ENCODE measurements at places on chromosomes 1 and 21.

DNA sequence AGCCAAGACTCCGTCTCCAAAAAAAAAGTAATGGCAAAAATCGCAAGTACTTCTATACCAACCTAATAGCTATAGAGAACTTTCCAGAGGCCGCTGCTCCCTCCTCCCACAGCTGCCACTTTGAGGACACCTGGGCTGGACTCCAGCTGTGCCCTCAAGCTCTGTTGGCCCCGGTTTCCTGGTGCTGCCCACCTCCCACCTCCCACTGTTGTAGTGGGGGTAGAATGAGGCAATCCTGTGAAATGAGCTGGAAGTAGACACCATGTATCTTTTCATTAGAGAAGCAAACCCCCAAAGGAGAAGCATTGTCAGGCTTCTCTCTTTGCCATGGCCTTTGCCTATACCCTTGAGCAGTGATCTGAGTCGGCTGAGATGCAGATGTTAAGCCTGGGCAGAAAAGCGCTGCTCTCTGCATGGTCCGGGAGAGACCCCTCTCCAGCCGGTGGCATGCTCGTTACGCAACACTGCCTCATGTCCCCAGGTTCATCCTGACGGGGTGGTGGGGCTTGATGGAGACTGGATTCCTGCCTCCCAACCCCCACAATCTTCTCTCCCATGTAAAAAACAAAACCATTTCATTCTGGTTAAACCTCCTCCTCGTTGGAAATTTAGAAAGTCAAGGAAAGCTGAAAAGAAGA, 39.7 kb downstream of the SIM2 start:
- DNase-seq = no peak

DNA sequence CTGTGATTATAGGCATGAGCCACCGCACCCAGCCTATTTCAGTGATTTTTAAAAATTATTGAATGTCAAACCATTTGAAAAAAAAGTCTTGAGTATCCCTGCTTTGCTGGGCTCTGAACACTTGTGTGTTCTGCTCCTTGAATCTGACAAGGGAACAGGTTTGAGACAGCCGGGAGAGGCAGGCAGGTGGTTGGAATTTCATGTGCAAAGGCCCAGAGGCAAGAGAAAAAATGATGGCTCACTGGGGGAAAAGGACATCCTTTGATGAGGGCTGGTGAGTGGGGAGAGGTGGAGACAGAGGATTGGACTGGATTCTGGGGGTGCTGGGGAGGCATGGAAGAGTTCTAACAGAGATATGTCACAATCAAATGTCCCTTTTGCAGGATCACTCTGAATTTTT, 13.1 kb upstream of the WASF2 start:
- DNase-seq = no peak

DNA sequence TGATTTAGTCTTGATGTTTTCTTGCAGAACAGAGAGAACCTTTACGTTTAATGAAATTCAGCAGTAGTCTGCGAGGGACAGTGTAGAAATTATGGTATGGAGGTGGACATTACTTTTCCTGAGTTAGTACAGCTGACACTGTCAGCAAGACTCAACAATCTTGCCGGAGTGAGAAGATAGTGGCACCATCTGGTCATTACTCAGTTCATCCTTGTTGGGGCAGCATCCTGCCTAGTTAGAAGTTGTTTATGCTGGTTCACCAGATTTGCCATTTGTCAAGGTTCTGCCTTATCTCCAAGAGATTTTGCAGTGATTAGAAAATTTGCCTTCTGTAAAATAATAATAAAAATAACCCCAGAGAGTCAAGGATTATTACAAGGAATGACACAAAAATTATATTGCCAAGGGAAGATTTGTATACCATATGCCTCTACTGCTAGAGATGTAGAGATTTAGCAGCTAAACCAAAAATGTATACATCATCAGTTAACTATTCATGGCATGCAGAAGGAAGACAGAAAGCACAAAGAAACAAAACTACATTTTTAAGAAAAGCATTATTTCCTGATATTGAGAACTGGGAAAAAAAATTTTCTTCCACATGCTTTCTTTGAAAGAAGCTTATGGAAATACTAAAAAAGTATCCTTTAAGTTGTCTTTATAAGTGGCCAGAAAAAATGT, 1967.4 kb downstream of the NCAM2 start:
- no peak for DNase-seq

GRCh38 chr1:182644886-182645285, 39.5 kb downstream of the RGS8 start:
- DNase-seq = no peak

DNA sequence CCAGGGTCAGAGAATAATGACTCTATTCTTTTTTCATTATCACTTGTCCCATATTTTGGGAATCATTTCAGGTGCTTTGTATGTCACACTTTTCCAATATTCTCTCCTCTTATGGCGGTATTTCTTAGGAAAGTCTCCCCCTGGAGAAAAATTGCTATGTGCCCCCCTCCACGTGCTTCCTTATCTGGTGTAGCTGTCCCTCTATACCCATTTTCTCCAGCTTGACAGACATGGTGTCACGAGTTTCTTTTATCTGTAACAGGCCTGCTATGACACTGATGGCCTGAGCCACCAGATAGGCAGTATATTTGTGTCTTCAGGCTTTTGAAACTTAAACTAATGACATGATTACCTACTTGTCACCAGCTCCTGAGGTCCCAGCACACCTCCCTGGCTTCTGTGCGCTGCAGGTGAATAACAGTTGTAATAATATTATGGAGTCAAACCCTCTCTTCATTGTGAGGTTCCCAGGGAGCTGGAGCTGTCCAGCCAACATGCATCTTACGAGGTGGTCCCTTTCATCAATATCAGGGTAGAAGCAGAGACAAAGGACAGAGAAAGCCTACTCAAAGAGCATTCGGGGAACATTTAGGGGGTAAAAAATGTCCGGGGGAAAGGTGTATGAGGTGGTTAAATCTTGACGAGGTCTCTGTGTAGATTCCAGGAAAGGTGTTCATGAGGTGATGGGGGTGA, 71.2 kb upstream of the DUSP10 start:
- no peak for DNase-seq

GRCh38 chr1:75471252-75471651, 139.7 kb downstream of the SLC44A5 start:
- DNase-seq = no peak

DNA sequence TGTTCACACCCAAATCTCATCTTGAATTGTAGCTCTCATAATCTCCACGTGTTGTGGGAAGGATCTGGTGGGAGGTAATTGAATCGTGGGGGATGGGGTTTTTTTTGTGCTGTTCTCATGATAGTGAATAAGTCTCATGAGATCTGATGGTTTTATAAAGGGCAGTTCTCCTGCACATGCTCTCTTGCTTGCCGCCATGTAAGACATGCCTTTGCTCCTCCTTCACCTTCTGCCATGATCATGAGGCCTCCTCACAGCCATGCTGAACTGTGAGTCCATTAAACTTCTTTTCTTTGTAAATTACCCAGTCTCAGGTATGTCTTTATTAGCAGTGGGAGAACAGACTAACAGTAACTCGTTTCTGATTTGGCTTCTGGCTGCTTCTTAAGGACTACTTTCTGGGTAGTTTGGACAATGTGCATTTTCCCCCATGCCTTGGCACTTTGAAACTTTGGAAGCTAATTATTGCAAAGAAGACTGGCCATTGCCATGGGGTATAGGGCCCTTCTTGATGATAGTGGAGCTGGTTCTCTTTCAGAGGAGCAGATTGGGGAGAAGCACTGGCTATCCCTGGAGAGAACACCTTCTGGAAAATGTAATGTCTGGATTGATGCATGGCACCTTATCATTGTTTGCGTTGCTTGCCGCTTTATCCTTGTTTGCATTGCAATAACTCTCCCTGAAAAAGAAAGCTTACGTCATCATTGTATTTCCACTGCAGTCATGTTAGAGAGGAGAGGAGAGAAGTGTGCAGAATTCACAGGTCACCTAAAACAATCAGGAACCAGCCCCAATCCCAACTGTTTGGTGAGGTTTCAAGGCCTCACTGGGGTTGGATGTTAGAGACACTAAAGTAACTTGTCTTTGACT, 5.9 kb downstream of the CNIH3 start:
- DNase-seq = no peak

DNA sequence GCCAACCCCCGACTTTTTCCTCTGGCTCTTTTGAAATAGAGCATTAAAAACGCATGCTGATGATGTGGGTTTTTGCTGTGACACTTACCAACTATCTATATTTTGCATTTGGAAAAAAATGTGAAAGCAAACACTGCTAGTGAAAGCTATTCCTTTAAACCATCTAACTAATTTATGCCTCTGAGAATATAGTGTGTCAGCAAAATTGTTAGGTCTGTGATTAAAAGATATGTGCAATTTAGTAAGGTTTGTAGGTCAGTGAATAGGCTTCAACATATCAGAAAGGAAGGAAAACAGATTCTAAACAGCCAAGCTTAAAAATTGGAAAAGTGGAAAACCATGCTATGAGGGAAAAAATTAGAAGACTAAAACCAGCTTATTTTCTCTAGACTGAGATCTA, 1929.3 kb downstream of the NCAM2 start:
- no peak for DNase-seq

DNA sequence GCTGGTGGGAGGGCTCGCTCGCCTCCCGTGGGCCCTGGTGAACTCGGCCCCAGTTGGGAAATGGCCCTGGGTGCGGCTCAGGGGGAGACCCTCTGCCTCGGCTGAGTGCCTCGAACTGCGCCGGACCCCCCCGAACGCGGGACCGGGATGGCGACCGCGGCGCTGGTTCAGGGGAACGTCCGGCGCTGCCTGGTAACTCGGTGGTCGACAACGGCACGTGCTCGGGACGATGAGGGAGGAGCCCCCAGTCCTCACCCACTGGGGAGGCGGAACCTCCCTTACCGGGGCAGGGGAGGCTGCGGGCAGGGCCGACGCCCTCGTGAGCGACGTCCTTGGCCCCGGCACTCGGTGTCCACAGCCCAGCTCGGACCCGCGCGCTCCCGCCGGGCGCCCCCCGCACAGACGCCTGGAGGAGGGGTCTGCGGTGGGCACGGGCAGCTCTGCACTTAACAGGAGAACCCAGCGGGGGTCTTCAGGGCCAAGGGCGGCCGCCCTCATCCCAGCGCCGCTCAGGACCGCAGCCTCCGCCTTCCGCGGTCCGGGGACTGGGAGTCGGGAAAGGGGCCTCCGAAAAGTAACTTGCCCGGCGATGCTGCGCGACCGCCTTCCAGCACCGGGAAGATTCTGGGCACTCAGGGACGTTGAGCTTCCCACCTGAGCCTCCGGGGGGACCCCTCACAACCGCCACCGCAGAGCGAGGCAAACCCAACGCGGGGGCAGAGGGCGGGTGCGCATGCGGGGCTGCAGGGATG, 1.7 kb downstream of the HES4 start:
- no peak for DNase-seq

DNA sequence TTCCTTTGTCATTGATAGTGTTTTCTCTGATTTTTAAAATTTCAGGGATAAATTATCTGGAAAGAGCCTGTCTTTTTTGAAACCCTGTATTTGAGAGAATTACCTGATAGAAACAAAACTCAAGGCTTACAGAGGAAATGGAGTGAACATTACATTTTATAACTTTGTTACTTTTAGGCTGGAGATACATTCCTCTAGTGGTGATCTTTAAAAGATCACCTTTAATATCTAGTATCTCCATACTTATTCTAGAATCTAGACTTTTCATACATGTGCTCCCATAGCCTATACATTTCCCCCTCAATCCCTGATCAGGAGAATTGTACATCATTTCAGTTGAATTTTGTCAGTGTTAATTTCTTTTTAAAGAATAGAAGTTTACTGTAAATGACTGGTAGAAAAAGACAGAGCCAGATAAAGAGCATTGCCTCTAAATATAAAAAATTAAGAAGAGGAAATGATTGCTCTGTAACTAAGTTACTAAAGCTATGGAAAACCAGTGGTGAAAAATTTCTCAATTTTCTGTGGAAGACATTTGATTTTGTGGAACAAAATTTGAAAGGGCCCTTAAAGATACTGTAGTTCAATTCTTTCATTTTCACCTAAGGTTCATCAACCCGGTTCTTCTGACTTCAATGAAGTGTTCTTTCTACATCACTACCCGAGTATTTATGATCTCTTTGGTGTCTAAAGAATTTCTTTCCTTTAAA, 33.7 kb downstream of the RASAL2 start:
- no peak for DNase-seq

GRCh38 chr21:39000496-39000895, 182.8 kb downstream of the PSMG1 start:
- no peak for DNase-seq

DNA sequence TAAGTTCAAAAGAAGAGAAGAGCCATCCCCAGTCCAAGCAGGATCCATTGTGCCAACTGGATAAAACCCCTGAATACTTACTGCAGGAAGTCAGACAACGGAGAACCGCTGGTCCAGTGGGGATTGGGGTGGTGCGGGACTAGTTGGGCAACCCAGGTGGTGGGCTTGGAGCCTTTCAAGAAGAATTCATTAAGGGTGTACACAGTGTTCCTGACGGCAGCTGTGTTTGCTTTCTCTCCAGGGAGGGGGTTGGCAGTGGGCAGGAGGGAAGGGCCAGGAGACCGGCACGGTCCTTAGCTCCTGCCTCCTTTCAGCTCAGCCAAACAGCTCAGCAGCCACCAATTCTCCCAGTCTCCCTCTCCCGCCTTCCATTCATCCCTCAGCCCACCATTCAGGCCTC, 7.1 kb upstream of the CDK18 start:
- DNase-seq = no peak

DNA sequence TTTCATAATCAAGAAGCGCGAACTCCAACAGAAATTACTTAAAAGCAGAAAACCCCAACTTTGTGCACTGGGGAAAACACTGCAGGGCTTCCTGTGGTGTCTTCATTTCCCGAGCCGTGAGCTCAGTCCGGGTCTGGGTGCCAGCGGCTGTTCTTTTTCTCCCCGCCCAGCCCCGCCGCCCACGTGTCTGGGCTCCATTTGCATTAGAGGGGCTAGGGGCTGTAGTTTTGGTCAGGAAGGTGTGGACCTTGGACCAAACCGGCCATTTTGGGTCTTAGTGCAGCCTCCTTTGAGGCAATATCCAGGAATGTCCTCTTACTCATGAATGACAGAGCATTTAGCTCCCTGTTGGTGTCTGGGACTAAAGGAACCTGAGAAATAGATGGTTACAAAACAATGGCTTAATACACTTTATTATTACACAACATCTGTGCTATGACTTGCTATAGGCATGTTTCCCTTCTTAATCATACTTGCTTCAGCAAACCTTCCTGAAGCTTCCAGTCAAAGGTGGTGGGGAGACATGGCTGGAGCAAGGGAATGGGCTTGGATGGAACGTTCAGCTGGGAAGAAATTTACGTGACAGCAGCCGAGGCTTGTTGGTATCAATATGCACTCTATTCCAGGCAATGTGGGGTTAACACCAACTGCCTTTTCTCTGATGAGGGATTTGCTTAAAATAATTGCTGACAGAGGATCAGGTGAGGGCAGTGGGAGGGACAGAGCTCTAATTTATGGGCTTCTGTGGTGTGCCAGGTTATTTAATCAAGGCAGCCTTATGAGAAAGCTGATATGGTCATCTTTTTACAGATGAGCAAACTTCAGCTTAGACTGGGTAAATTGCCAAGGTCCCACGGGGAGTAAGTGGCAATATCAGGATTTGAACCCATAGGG, 1.1 kb downstream of the AGTRAP start:
- no peak for DNase-seq

DNA sequence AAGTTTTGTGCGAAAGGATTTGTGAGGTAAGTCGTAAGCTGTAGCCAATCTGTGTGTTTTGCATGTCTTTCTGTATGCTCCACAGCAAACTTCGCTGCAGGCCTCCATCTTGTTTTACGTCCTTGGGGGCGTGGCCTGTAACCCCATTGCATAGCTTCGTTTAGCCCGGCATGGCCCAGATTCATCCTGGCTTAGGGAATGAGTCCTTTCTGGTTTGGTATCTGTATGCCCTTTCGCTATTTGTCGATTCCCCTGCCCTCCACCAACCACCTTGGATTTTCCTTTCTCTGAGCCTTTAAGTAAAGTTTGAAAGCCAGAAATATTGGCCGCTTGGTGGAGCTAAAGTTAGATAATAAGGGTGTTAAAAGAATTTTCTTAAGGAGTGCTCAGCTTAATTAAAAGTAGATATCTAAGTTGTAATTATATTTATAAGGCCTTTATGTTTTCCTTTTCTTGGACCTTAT, 1.1 kb downstream of the THEM4 start:
- DNase-seq = no peak

All from skin of body (tissue), 3 donors.